MM.1S (cell line): ENCODE measurements at places on chromosomes 16 and 17.

DNA sequence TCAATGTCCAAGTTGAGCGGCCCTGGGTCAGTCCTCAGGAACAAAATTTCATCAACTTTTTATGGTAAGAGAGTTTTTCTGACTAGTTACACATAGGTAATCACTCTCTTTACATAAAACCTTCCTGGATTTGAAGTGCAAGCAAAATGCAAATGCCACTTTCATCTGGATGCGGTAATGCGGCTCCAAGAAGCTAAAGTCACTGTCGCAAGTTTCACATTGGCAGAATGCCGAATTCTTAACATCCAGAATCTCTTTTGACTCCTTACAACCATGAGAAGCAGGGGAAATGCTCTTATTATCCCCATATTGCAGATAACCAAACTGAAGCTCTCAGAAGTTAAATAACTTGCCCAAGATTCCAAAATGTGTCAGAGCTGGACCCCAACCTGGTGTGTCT lies 30.0 kb downstream of the MRPS23 start:
- no peak for DNase-seq

- DNase-seq: no peak
Observed at GRCh38 chr17:32102646-32103186, 39.6 kb upstream of the RHOT1 start.

- no peak for DNase-seq
Observed at GRCh38 chr17:73155410-73156165, 9.2 kb upstream of the SSTR2 start.

DNA sequence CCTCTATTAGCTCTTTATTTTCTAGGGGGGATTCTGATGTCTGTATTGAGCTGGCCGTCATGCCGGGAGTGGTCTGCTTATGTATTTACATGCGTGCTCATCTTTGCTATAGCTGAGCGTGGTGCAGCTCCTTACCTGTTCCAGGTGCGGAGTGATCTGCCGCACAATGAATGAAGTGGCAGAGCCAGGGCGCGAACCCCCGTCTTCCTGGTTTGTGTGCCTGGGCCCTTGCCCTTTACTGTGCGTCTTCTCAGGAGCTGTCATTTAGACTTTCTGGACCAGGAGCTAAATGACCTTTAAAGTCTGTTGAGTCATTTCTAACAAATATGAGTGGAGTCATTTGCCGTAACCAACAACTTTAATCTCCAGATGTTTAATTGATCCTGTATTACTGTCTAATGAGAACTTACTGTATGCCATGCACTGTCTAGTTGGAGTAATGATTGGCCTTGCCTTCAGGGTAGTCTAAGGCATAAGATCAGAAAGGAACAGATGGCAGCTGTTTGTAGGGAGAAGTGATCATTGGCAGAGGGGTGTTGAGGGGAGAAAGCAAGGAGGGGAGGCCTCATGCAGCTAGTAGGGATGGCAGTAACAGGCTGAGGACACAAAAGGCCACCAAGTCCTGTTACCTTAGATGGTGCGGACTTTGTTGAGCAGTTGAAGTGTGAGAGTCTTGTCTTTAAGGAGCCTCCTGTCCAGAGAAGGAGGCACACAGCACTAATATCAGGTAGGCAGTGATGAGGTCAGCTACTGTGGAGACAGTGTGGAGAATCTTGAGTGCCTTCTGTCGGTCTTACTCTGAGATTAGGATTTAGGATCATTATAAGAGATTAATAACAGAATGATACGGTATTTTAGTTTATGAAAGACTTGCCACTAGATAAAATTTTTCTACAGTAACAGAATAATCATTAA lies 53.9 kb downstream of the USP10 start:
- DNase-seq: no peak

DNA sequence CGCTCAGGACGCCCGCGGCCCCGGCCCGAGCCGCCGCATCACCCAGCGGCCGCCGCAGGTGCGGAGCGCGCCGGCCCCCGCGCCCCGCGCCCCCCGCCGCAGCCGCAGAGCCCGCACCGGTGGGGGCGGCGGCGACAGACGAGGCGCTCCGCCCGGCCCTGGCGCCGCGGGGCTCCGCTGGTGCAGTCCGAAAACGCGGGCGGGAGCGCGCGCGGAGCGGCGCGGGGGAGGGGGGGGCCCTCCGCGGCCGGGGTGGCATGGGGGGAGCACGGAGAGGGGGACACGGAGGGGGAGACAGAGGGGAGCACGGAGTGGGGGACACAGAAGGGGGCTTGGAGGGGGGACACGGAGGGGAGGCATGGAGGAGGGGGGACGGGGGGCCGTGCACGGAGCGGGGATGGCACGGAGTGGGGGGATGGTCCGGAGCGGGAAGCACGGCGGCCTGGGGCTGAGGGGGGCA lies at the start of gene AATK:
TSS of gene AATK (minus strand) at position 189 of the 460 bp plus-strand sequence. CDS start 229 bp downstream, outside the sequence.
- DNase-seq: no peak

- peak; percentile 73 for DNase-seq
Observed at GRCh38 chr17:38444151-38444550, 15.9 kb downstream of the ARHGAP23 start.

DNA sequence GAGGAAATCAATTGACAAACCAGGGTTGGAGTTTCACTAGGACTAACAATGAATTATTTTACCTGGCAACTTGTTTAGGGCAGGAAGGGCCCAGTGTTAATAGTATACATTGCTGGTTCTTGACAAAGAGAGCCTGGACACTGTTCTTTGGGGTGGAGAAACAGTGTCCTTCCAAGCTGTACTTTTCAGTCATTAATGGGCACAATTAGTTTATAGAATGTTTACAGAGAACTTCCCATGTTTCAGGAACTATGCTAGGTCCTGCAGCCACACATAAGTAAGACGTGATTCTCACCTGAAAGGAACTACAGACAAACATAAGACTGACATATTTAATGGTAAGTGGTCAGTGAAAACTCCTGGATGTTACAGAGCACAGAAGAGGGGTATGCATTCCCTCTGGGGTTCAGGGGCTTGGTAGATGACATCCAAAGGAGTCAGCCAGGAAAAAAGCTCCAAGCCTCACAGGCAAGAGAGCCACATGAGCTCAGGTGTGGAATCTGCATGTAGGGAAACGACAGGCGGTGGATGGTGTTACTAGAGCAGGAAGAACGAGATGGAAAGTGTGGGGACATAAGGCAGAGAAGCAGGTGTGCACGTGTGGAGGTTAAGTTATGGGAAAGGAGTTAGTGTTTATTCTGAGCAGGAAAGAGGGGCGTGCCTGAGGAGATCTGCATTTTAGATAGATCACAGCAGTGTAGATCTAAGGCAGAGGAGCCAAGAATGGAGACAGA lies 3.8 kb upstream of the DYNLL2 start:
- DNase-seq: no peak

DNA sequence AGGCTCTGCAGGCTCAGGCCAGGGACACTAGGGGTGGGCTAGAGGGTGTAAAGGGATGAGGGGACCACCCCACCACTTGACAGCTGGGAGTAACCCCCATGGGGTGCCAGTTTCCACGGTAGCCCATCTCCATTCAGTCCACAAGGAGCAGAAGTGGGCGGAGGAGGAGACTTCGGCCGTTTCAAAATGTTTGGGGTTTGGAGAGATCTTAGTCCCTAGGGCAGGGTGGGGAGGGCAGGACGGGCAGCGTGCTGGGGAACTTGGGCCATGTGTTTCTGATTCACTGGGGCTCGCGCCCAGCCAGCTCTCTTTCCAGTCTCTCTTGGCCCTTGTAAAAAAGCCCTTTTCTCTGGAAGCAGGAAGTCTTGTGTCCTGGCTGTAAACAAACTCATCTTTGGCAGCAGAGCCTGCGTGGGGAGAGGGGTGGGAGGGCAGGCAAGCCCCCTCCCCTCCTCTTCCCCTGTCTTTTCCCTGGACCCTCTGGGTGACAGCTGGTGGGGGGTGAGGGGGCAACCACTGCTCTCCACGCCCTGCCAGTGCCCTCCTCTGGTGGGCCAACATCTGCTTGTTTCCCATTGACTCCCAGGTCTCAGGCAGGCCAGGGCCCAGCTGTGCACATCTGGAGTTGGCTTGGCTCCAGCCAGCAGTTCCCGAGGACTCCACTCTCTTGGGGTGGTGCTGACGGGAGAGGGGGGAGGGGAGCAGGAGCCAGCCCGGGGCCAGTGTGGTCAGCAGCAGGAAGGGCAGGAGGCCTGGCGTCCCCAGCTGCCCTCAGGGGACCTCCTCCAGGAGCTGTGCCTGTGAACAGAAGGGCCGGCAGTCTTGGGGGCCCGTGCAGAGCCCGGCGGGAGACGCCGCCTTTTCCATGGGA lies 8.1 kb downstream of the CYGB start:
- DNase-seq: no peak

DNA sequence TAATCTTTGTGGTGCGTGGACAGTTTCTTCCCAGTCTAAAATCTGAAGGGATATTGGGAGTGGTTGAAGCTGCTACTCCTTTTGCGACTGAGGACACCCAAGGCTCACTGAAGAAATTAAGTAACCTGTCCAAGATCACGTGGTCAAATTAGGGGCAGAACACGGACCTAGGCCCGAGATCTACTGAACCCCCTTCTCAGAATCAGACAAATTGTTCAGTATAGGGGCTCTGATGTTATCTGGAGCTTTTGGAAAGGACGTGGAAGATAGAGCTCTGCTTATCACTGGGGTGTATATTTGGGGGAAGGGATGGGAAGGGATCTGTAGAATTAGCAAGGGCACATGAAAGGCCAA lies 857 bp downstream of the TANGO6 start:
- DNase-seq: no peak

DNA sequence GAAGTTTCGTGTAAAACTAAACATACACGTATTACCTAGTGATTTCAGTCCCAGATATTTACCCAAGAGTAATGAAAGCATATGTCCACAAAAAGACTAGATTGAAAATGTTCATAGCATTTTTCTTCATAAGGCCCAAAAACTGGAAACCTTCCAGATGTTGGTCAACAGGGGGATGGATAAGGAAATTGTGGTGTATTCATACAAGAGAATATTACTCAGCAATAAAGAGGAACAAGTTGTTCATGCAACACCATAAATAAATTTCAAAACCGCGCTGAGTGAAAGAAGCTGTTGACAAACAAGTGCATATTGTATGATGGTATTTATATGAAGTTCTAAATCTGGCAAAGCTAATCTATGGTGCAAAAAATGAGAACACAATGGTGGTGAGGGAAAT lies 54.1 kb upstream of the NFAT5 start:
- DNase-seq: no peak

GRCh38 chr17:65885541-65886312 lies 306.2 kb downstream of the CEP112 start:
- no peak for DNase-seq

DNA sequence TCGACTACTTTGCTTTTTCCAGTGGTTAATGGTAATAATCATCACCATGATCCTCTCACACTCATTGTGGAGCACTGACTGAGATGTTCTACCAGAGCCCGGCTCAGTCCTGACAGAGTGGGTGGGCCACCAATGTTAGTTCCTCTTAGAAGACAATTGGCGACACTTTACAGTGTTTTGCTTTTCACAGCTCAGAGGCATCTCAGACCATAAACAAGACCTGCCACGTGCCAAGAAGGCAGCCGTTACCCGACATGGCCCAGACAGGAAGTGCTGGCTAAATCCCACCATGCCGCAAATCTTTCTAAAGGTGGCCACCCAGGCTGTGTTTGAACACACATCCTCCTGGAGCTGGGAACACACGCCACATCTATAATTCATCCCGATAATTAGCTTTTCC lies 103.7 kb downstream of the XYLT1 start:
- DNase-seq: no peak

DNA sequence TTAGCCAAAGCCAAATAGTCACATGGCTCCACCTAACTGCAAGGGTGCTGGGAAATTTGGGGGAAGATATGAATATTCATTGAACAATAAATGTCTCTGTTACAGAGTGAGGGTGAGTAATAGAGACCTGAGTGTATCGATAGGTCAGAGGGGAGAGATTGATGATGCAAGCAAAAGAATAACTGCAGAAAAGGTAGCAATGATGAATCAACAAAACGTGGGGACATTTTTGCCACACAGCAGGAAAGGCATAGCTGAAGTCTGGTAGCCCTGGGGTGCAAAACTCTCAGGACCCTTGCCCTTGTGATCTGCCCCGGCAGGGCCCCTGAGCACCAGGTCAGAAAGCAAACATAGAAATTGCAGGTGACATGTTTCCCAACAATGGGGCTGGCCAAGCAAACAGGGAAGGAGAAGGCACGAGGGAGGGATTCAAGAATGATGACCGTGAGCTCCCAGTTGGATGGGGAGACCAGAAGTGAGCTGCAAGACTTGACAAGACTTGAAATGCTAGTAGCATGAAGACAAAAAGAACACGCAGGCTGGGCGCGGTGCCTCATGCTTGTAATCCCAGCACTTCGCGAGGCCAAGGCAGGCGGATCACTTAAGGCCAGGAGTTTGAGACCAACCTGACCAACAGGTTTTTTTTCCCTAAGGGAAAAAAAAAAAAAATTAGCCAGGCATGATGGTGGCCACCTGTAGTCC lies 12.7 kb upstream of the HERPUD1 start:
- no peak for DNase-seq

GRCh38 chr17:72531729-72532128 lies 410.9 kb downstream of the SOX9 start:
- no peak for DNase-seq

DNA sequence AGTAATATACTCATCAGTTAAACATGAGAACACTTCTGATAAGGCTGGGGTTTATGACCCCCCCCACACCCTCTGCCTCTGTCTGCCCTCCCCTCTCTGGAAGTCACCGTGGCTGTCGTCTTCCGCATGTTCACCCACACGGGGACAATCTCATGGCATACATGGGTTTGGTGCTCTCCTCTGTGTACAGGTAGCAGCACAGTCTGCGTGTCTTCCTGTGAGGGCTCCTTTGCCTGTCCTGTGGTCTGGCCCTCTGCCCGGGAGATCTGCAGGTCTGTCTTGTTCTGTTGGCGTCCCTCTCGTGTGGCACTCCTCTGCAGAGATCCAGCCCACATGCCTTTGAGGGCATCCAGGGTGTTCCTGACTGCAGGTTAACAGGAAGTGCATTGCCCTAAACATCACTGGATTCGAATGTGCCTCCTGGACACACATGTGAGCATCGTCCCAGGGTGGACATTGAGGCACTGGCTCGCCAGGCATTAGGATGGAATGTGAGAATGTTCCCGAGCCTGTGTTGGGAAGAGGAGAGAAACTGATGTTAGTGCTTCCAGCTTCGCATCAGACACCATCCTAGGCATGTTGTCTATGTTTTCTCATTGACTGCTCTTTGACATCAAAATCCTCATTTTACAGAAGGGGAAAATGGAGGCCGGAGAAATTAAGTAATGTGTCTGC lies 54.5 kb downstream of the NKD1 start:
- DNase-seq: no peak

DNA sequence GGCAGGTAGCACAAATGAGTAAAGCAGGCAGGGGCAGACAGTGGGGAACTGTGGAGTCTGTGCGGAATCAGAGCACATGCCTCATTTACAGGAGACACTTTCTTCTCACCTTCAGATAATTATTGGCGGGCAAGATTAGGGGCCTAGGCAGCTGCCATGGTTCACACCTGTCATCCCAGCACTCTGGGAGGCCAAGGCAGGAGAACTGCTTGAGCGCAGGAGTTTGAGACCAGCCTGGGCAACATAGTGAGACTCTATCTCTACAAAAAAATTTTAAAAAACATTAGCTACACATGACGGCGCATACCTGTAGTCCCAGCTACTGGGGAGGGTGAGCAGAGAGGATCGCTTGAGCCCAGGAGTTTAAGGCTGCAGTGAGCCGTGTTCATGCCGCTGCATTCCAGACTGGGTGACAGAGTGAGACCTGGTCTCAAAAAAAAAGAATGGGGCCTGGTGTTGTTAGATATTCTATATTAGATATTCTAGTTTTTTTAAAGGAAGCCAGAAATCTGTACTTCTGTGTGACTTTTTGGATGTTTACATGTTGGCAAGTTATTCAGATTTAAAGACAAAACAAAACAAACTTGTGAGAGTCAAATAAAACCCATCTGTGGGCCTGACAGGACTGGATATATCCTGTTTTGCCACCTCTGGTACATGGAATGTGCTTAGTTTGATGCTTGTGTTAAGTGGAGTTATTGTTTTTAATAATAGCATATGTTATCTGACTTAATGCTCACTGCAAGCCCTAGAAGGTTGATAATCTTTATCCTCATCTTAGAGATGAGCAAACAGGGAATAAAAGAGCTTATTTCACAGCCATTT lies 4.9 kb upstream of the LPCAT2 start:
- DNase-seq: no peak
